Right ventricle myocardium superior (tissue), 1 donor: ENCODE measurements at places on chromosomes 16 and 17. TPM values are rescaled to one million over a fixed set of nuclear protein-coding genes. Genes with fewer than 3 reads are reported as not detected.
A peak's percentile ranks its signal among the peaks of the same experiment; 100 is the strongest.

DNA sequence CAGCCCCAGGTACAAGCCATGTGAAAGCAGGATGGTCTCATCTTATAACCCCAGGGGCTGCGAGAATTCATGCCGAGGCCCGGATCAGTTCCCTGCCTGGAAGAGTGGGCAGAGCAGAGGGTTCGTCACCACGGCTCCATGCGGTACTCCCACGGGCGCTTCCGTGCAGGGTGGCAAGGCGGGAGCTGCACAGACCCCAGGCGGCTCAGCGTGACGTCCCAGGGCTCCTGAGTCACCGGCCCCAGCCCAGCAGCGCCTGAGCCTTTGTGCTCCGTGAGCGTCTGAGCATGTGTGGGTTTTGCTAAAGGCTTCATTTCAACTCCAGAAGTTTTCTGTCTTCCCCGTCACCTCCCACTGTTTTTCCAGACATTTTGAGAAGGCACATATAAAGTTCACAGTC is 71.2 kb upstream of the CHMP6 start:
- no peak for DNase-seq

DNA sequence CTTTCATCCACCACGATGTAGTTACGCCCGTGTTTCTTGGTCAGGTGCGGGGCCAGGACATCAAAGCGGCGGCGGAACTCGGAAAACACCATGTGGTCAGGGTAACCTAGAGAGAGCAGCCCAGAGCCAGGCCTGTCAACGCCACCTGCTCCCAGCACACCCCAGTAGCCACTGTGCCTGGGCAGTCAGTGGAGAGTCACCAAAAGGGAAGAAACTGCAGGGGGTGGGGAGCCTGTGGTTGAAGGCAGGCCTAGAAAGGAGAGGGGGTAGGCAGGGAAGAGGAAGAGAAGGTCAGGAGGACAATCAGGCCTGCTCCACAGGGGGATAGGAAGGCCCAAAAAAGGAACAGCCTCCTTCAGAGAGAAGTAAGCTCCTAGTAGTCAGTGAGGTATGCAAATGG is 64.1 kb downstream of the PIPOX start:
- DNase-seq: no peak

- DNase-seq: no peak
Measured at GRCh38 chr16:51433599-51433998, 282.5 kb upstream of the SALL1 start.

DNA sequence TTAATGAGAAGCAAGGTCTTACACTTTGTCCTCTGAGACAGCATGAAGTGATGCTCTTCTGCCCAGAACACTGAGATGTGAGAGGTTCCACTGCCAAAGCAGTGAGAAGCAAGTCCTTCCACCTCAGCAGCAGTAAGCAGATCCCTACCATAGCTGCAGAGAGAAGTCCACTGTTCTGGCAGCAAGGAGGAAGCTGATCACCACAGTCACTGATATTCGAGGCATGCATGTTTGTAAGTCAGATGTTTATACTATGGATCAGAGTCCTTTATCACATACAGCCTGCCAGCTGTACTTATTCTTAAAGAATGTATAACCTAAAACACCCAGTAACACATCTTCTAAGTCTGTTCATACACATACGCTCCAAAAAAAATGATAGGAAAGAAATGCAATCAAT is 18.2 kb upstream of the METTL2A start:
- no peak for DNase-seq

FSCN2 gene
- total RNA-seq: 0.19 TPM

- DNase-seq: no peak
Measured at GRCh38 chr17:31587462-31587861, 196.0 kb downstream of the RAB11FIP4 start.

KLHL11 gene
- 3.0 TPM for total RNA-seq

- no peak for DNase-seq
Measured at GRCh38 chr16:24525970-24526559, 13.3 kb upstream of the RBBP6 start.

ARHGAP44 gene
- 7.9 TPM for total RNA-seq

ADAMTS18 gene
- not detected for total RNA-seq

- no peak for DNase-seq
Measured at GRCh38 chr17:5418858-5419355, 555 bp downstream of the NUP88 start.

CXCL16 gene
- 2.7 TPM for total RNA-seq

GRCh38 chr16:53031323-53031942 is 21.3 kb downstream of the CHD9NB start:
- DNase-seq: no peak

SLC25A10 gene
- 7.0 TPM for total RNA-seq

- no peak for DNase-seq
Measured at GRCh38 chr16:12111223-12111622, 134.7 kb downstream of the SNX29 start.

CPSF4L gene
- total RNA-seq: not detected

- DNase-seq: no peak
Measured at GRCh38 chr17:4542003-4542725, 13.0 kb downstream of the MYBBP1A start.

C16orf46 gene
- 0.38 TPM for total RNA-seq

DNA sequence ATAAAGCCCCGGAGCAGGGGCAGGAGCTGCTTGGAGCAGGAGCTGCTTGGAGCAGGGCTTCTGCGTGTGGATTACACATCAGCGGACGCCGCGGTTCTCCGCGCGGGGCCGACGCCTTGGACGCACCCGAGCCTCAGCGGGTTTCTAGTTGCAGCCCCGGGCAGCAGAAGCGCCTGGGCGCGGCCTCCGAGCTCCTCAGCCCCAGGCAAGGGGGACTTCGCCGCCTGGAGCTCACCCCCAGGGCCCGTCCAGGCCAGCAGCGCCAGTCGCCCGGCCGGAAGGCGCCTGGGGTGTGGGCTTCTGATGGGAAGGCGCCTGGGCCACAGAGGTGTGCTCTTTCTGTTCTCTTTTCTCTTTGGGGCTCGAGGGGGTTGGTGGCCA is 6.3 kb downstream of the FOXF1 start:
- DNase-seq: no peak

DNA sequence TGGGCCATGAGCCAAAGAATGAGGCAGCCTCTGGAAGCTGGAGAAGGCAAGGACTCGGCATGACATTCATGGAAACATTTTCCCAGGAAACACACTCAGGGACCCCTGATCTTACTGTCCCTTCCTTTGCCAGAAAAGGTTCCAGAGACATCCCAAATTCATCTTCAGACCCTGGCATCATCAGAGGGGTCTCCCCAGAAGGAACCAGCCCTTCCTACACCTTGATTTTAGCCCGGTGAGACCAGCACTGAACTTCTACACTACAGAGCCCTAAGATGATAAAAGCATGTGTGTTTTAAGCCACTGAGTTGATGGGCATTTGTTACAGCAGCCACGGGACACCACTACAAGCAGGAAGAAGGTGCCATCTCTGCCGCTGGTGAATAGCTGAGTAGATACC is 262.3 kb downstream of the C16orf95 start:
- no peak for DNase-seq

DNA sequence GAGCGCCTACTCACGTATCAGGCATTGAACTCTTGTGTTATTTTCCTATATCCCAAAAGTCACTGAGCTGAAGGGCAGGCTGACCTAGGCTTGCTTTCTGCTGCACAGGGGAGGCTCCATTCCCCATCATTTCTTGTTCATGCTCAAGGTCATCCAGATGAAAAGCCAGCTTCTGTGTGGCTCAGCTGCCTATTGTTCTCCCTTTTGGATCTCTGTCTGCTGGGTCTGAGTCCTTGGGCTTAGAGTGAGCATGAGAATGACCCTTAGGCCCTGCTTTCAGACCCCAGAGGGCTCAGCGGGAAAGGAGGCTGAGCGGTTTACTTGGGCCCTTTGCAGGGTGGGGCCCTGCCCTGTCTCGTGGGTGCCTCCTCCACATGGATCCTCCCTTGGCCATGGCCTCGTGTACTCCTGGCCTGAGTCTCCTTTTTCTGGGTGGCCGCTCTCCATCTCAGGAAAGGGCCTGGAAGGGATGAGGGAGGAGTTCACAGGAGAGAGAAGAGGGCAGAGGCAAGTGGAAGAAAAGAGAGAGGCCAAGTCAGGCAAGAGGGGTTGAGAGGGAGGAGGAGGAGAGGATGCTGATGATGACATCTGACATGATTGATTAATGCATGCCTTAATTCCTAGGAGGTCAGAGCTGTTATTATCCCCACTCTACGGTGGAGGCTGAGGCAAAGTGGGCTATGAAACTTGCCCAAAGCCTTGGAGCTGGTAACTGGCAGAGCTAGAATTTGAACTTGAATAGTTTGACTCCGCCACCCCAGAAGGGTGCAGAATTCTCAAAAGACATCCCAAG is 19.8 kb upstream of the MAP3K14 start:
- no peak for DNase-seq

PRCD gene
- 4.0 TPM for total RNA-seq

GRCh38 chr16:84003038-84003437 is 35.0 kb downstream of the NECAB2 start:
- peak; percentile 15 for DNase-seq

NPIPB9 gene
- 0.19 TPM for total RNA-seq

SSTR5 gene
- 20.8 TPM for total RNA-seq

DNA sequence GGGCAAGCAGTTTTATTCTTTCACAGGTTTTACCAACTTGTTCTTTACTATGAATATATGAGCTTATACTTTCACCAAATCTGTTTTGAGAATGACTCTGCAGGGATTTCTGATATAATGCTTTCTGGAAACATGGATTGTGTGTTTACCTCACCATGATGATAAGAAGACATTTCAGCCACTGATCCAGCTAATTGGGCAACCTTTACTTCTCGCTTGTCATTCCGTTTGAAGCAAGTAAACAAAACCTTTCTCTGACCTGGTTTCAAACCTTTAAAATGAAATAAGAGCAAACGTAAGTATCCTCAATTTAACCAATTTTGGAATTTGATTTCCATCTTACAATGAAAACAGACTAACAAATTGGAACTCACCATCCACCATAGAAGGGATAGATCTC is 13.7 kb downstream of the TOP2A start:
- no peak for DNase-seq

DNA sequence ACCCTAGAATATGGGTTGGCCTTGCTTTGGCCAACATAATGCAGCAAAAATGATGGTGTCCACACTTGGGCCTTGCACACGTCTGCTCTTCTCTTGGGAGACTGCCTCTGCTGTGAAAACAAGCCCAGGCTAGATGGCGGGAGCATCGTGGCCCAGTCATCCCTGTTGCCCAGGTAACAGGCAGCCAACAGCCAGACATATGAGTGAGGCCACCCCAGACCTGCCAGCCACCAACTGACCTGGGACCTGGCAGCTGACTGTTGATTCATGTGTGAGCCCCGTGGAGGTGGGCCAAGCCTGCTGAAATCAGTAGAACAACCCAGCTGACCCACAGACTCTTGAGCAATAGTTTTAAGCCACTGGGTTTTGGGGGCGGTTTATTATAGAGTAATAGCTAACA is 39.4 kb upstream of the CDH3 start:
- DNase-seq: no peak

DNA sequence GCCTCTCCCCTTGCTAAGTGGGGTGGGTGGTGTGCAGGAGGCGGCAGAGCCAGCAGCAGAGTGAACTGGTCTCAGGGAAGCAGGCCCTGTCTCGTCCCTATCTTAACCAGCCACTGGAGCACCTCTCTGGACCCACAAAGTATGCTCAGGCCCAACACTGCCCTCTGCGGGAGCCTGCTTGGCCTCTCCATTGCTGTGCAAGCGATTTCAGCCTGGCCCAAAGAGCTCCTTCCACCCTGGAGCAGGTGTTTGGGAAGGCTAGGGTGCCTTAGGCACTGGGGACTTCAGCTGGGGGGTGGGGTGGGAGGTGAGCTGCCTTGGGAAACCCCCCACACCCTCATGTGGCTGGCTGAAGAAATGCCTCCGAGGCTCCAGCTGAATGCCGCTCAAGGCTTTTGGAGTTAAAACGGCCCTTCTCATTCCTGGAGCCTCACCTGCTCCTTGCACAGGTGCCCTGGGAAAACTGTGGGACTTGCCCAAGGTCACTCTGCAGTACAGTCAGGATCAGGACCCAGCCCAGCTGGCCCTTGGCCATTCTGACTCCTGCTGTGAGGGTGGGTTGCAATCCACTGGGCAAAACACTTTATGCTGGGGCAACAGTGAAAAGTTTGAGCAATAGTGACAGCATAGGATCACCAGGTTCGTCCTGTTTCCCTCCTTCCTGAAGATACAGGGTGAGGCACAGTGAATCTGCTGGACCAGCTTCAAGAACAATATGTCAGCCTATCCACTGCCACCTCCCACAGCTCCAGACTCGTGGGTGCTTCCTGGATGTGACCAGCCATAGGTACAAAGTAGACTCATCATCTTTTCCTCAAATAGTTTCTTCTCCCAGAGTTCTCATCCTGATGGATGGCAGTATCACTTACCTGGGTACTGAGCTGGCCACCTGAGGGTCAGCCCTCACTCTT is 5.9 kb upstream of the UBE2O start:
- peak; percentile 71 for DNase-seq

DNA sequence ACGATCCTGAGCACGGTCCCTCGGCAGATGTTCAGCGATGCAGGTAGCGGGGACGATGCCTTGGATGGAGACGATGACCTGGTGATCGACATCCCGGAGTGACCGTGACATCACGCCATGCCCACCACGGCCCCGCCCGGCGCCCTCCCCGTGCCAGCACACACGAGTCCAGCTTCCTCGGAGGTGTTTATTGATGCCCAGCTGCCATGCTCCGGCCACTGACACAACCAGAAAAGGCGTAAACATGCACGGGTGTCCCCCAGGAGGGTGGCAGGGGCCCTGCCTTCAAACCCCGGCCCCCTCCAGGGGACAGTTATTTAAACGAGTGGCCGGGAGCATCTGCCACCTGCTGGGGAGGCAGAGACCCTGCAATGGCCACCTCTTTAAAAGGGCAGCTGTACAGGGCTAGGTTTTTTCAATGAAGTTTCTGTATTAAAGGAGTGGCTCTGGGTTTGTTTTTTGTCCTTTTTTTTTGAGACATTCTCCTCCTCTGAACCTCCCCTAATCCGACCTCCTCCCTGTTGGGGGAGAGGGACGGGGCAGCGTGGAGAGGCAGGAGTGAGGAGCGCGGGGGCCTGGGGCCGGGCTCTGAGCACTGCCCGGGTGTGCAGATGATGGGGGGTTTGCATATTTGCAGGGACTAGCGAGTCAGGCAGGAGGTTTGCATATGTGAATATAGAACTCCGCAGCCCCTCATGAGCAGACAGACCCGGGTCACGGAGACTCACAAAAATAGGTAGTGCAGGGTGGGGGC is 5.3 kb downstream of the DOC2A start:
- no peak for DNase-seq

DNA sequence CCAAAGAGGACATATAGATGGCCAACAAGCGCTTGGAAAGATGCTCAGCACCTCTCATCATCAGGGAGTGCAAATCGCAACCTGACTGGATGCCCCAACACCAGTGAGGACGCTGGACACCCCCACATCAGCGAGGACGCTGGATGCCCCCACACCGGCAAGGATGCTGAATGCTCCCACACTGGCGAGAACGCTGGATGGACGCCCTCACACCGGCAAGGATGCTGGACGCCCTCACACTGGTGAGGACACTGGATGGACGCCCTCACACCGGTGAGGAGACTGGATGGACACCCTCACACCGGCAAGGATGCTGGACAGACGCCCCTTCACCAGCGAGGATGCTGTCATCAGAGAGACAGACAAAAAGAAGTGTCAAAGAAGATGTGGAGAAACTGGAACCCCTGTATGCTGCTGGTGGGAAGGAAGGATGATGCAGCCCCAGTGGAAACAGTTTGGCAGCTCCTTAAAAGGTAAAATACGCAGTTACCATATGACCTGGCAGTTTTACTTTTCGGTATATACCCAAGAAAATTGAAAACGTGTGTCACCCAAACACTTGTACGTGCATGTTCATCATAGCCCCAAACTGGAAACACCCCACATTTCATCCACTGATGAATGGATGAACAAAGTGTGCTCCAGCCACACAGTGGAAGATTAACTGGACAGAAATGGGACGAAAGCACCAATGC is 10.1 kb upstream of the JPH3 start:
- peak; percentile 24 for DNase-seq

- no peak for DNase-seq
Measured at GRCh38 chr16:82194086-82194485, 24.1 kb upstream of the MPHOSPH6 start.
